ENCODE measurements at places on chromosomes 2 and 18. TPM values are rescaled to one million over a fixed set of nuclear protein-coding genes. Genes with fewer than 3 reads are reported as not detected.

TMEM182 gene
- total RNA-seq, result 2.1 TPM

ALKAL2 gene
- total RNA-seq, result 18.7 TPM

L3MBTL4 gene
- total RNA-seq, result 16.2 TPM

LRRFIP1 gene
- total RNA-seq, result 178 TPM

LRP1B gene
- total RNA-seq, result 0.12 TPM

ARHGAP15 gene
- 19.2 TPM for total RNA-seq

C2orf66 gene
- 0.38 TPM for total RNA-seq

RNASEH1 gene
- total RNA-seq, result 18.6 TPM

NEU4 gene
- total RNA-seq, result 0.23 TPM

RAD51AP2 gene
- total RNA-seq, result not detected

YPEL5 gene
- total RNA-seq, result 101 TPM

E2F6 gene
- total RNA-seq, result 14.5 TPM

BCL11A gene
- total RNA-seq, result 10.3 TPM

ADNP2 gene
- 14.2 TPM for total RNA-seq

GREB1 gene
- 0.90 TPM for total RNA-seq

RUFY4 gene
- not detected for total RNA-seq

ACMSD gene
- total RNA-seq, result not detected

PSMA8 gene
- total RNA-seq, result not detected

DSC2 gene
- total RNA-seq, result 17.2 TPM

EPHA4 gene
- total RNA-seq, result 31.9 TPM

SERPINB3 gene
- not detected for total RNA-seq

TLX2 gene
- total RNA-seq, result not detected

FOXD4L1 gene
- total RNA-seq, result 0.78 TPM

GALNT14 gene
- total RNA-seq, result 0.81 TPM

LYG2 gene
- total RNA-seq, result not detected

MTA3 gene
- total RNA-seq, result 34.3 TPM

ANO7 gene
- total RNA-seq, result 2.1 TPM

LBX2 gene
- 1.8 TPM for total RNA-seq

LAMA3 gene
- total RNA-seq, result 139 TPM

RNF125 gene
- total RNA-seq, result 6.5 TPM

MRPS5 gene
- 55.2 TPM for total RNA-seq

SKOR2 gene
- total RNA-seq, result not detected

SLC4A5 gene
- total RNA-seq, result 3.2 TPM
